ENCODE measurements at places on chromosomes 6 and 20.

DNA sequence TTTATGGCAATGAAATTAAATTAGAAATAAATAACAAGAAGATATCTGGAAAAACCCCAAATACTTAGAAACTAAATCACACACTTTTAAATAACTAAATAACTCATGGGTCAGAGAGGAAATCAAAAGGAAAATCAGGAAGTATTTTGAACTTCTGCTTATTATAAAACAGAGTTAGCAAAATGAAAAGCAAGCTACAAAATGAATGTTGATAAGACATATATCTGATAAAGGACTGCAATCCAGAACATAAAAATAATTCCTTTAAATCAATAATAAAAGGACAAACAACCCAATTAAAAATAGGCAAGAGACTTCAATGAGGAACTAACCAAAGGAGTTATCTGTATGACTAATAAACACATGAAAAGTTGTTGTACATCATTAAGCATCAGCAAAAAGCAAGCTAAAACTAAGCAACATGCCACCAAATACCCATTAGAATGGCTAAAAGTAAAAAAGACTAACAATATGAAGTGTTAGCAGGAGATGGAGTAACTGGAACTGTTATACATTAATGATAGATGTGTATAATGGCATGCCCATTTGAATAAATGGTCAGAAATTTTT, 38.9 kb upstream of the STMND1 start:
- no peak for DNase-seq

GRCh38 chr20:64161356-64162238, 2.7 kb upstream of the MYT1 start:
- DNase-seq = no peak

DNA sequence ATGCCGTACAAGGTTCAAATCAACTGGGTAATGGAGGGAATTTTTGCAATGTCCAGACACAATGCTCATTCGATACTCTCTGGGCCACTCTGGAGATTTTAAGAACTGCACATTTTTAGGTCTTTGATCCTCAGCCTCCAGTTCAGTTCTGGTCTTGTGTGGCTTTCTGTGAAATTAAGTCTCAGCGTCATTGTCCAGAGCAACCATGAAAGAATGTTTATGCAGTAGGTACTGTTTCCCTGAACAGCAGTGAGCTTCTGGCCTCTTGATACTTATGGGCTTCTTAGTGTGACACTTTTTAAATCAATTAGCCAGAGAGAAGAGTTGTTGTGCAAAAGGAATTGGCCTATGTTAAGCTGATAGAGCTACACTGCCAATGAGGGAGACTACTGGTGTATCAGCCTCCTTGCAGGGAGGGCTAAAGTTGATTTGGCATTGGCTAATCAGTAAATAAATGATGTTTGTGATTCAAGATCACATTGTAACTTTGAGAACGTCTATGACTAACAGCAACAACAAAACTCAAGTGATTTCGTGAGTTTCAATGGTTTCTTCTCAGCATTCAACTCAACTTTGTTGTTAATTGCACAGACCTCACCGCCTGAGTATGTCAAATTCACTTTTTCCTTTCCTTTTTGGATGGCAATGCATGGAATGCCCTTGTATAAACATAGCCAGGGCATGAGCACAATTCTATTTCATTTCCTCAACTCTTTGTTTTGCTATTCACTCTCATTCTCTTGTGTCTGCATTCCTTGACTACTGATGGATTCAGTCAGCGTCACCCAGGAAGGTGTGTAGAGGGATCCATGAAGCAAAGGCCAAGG, 85.1 kb downstream of the GJA1 start:
- DNase-seq = no peak

- no peak for DNase-seq
Observed at GRCh38 chr6:16153211-16153820, 24.4 kb downstream of the MYLIP start.

DNA sequence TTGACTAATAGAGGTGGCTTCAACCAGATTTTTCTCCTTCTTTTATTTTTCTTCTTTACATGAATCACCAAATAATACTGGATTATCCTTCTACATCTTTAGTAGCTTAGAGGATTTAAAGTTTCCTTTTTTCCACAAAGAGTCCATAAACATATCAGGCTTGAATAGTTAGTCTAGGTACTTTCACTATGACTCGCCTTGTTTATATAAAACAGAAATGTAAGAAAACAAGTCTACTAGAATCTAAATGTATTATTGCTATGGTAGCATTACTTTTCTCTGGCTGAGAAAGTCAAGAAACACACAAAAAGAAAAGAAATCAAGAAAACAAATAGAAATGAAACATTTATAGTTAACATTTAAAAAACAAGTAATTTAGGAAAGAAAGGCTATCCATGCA, 215.2 kb downstream of the PTPRK start:
- DNase-seq = no peak

GRCh38 chr6:151681433-151682059, 125.9 kb upstream of the ESR1 start:
- no peak for DNase-seq

- DNase-seq = no peak
Observed at GRCh38 chr6:35073211-35073610, 67.9 kb downstream of the TCP11 start.

GRCh38 chr6:11288065-11288464, 55.6 kb upstream of the NEDD9 start:
- no peak for DNase-seq

- no peak for DNase-seq
Observed at GRCh38 chr20:20710443-20711315, 1.8 kb downstream of the RALGAPA2 start.

DNA sequence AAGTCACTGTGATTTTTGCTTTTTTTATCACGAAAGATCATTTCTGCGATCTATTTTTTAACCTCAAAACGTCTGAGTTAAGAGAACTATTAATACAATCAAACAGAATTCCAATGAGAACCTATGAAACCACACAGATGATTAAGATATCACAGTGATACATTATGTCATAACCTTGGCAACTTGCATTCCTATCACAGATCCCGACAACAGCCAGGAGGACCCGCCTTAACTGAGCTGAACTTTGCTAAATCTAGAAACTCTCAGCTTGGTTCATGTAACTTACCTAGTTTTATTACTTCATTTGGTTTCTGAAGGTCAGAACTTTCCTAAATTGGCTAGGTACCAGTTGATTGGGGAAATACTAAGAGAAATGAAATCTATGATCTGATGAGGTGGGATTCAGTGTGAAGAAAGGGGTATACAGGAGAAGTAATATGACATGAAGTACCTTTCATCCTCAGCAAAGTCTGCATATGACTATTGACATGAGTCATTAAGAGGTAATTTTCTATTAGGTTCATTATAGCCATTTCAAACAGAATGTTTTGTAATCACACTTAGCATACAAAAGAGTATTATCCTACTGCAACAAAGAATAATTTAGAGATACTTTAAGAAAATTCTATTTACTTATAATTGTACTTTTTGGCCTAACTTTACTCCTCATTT, 11.2 kb downstream of the LYRM4 start:
- DNase-seq = no peak

Data from activated T-helper 2 cell treated with anti-CD3 and anti-CD28 coated beads, Interferon-gamma antibody, Interleukin-2, Interleukin-4, amounts not matched to agents 10 μg/mL and 5 μg/mL and 100 μg/mL, durations not matched to agents 14 hours and 24 hours and 36 hours (primary cell).